Non-pigmented ciliary epithelial cell (primary cell): ENCODE measurements at places on chromosomes 11 and 22.

DNA sequence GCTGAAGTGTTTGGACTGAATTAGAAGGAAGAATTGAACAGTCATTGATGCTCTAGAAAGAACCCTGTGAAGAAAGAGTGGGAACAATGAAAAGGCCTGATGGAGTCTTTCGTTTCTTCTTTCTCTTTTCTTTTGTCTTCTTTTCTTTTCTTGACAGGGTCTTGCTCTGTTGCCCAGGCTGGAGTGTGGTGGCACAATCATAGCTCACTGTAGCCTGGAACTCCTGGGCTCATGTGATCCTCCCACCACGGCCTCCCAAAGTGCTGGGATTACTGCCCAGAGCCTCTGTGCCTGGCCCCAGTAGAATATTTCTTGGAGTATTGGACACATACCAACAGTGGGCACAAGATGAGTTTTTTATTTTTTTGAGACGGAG lies 1.1 kb downstream of the FEN1 start:
- DNase-seq = no peak

DNA sequence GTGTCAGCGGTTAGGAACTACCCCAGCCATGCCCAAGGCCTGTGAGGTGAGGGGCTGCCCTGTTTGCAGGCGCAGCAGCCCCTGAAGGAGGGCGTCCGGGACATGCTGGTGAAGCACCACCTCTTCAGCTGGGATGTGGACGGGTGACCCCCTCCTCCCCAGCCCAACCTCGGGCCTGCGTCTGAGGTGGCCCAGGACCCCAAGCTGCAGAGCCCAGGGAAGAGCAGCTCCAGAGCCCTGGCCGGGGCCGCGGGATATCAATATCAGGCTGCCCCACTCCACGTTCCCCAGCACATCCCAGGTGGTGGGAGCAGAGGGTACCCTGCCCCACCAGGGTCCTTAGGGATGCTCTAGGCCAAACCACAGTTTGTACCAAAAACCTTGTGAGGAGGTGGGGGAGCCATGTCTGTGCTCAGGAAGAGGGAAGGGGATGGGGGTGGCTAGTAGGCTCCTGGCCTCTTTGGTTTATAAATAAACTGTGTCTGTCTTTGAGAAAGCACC lies 39.3 kb downstream of the SGSM3 start:
- DNase-seq = no peak

GRCh38 chr22:26565889-26566288 lies 24.0 kb downstream of the TPST2 start:
- DNase-seq = no peak

DNA sequence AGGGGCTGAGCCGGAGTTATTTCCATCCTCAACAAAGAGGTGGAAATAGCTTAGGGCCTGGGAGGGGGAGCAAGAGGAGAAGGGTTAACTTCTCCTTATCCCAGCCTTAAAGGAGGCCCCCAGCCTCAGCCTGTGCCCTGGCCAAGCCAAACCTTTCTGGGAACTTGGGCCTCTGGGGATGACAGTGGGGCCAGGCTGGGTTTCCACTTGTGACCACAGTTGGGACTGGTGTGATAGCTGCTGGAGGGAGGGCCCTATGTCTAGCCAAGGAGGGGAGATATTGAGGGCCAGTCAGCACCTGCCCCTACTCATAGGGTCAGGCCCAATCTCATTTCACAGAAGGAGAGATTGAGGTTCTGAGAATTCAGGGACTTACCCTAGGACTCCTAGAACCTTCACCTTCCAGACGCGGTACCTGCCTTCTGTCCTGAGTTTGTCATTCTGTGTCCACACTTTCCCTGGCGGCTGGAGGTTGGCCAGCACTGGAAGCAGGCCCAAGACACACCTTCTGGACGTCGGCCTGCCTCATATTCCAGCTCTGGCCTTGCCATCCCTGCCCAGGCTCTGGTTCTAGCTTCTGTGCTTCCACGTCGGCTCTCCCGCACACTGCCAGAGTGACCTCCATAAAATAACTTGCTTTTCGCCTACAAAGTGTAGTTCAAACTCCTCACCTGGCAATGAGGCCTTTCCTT lies 3.1 kb downstream of the RELT start:
- no peak for DNase-seq

DNA sequence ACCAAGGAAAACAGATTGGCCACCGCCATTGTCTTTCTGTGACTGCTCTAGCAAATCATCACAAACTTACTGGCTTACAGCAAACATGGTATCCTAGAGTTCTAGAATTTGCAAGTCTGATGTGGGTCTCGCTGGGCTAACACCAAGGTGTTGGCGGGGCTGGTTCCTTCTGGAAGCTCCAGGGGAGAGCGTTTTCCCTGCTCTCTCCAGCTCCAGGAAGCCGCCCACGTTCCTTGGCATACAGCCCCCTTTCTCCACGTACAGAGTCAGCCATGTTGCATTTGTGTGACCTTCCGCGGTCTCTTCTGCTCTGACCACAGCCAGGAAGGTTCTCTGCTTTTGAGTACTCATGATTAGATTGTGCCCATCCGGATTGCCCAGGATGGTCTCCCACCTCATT lies 27.5 kb downstream of the TBC1D22A start:
- DNase-seq = no peak

DNA sequence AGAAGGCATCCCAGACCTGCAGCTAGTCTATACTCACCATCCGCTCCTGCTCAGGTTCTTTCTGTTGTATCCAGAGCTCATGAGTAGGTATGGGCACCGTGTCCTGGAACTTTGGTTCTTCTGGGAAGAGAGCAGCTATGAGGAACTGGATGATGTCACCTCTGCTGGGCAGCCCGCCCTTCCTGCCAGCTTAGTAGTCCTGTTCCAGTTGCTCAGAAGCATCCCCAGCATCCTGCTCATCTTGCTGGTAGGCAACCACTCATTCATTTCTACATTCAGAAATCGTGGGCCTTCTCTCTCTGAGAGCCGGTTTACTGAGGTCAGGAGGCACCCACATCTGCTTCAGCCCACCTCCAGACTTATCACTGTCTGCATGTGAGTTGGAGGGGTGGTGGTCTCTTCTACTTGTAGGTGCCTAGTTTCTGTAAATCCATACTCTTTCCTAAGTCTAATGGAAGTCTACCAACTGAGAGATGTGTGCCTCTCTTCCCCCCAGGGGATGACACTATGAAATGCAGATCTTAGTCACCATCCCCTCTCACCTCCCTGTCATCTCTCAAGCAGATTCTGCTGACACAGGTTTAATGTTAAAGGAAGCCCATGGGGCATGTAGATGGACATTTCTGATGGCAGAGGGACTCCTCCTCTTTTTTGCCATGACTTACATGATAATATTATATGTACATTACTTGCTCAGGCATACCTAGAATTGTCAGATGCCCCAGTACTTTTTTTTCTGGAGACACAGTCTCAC lies 29.6 kb upstream of the CCDC134 start:
- DNase-seq = no peak

GRCh38 chr11:26729284-26729683 lies 7.4 kb upstream of the SLC5A12 start:
- no peak for DNase-seq

GRCh38 chr11:93481696-93482095 lies 61.5 kb downstream of the SMCO4 start:
- DNase-seq = no peak

DNA sequence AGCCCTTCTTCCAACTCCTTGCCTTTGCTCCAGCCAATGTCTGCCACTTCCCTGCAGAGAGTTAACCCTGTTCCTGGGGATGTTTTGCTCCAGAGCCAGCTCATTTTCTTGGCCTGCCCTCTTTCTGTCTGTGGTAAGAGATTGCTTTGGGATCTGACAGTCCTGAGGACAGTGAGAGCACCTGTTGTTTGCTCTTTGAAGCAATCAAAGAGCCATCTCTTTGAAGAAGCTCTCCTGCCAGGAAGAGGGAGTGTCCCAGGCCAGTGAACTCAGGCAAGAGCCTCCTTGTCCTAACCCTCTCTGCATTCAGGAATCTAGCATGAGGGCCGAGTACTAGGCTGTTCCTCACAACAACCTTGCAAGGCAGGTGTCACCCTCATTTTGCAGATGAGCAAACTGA lies 42.2 kb downstream of the TRAF6 start:
- DNase-seq = no peak

- no peak for DNase-seq
These were observed 127.9 kb upstream of the NECTIN1 start for GRCh38 chr11:119856681-119857485.

DNA sequence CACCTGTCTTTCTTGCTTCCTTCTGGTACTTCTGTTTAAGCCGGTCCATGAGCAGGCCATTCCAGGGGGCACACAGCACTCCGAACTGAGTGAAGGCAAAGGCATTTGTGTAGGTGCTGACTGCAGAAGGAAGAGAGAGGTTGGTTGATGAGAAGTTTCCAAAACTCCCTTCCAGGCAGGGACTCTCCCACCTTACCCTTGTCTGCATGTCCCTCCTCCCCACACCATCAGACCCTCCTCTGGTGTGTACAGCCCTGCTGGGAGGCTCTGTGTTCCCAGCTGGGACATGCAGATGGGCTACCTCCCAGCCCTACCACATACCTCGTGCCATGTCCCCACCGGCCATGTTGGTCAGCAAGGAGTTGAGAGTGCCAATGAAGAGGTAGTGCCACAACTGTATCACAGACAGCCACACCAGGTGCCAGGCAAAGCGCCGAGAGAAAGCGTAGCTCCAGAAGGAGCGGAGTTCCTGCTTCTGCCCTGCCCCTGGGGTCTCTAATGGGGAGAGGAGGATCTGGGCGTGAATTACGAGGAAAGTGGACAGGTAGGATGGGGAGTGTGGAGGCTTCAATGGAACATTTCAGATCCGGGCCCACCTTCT lies 12.2 kb downstream of the SLC43A3 start:
- no peak for DNase-seq

DNA sequence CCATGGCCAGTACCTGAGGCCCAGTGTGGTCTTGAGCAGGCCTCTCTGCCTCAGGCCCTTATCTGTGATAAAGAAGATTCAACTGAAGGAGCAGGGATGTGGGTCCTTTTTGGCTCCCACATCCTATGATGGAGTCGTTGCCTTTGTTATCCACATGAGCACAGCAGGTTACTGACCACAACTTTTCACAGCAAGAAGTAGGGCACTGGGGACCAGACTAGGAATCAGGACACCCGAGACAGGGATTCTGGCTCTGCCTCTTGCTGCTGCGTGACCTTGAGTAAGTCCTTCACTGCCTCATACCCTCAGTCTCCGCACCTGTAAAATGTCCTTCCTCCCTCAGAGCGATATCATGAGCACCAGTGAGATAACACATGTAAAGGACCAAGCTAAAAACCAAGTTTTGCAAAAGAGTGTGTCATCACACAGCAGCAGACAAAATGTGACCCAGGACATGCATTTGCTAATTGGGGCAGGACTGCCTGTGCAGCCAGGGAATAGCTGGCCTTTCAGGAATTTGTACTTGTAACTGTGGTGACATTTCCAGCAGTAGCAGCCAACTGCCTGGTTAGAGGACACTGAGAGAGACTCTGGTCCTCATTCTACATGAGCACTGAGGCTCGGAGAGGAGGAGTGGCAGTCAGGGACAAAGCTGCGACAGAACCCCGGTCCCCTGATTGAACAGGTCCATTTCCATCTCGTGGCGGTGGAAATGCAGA lies 13.2 kb upstream of the SMIM35 start:
- DNase-seq = no peak

GRCh38 chr22:46245511-46245910 lies 4.6 kb downstream of the CDPF1 start:
- DNase-seq = no peak

- peak; percentile 81 for DNase-seq
These were observed 149.8 kb downstream of the CCDC34 start for GRCh38 chr11:27213232-27213660.
